ENCODE measurements at places on chromosomes 2 and 18. TPM values are rescaled to one million over a fixed set of nuclear protein-coding genes. Genes with fewer than 3 reads are reported as not detected.

- peak; percentile 85 for DNase-seq
Measured at GRCh38 chr2:64405581-64406406, 48.2 kb upstream of the LGALSL start.

DNA sequence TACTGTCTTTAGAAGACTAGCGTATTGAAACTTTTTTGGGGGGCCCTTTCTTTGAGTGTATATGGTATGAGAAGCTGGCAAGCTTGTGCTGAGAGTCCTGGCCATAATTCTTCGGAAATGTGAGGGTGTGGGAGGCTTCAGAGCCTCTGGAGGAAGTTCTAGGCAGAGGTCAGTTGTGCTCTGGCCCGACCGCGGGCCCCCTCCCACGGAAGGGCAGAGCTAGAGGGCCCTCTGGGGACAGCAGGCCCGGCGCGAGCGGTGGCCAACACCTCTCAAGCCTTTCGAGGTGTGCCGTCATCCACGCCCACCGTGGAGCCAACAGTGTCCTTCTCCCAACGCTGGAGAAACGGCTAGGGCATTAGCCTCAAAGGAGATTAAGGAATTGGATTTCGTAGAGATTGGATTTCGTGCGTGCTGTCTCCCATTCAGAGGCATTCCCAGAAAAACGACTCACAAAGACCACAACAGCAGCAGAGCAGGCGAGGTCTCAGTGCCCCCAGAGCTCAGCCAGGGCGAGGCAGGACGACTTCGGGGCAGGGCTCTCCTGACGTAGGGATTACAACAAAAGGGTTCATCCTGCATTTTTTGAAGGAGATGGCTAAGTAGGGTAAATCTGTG, 2.2 kb upstream of the MTCL1 start:
- DNase-seq, result no peak

DNA sequence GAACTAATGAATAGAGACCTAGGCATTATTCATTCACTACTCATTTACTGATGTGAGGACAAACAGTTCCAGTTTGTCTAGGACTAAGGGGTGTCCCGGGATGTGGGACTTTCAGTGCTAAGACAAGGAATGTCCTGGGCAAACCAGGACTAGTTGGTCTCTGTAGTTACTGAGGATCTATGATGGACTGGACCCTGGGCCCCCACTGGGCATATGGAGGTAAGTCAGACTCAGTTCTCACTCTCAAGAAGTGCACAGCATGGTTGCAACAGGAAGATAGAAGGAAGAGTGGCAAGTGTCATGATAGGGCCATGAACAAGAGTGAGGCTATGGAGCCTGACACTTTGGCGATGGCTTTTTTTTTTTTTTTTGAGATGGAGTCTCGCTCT, 128.2 kb downstream of the MYCN start:
- no peak for DNase-seq

GRCh38 chr2:44954889-44955592, 13.5 kb downstream of the SIX3 start:
- no peak for DNase-seq

- DNase-seq, result no peak
Measured at GRCh38 chr2:241947876-241948275, 78.3 kb downstream of the RTP5 start.

DNA sequence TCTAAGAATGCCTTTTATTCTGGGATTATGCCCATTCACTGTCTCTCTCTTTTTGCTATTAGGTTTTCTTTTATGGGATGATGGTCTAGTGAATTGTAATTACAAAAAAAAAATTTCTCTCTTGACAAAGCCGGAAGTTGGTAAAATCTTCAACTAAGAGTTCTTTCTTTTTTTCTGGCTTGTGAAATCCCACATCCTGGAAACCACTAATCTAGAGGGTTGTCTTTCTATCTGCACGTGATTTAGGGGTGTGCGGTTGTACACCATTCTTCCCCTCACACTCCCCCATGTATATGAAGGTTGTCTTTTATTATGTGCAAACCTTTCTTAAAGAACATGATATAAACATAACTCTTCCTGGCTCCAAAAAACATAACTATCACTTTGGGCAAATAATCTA, 52.0 kb downstream of the GATA6 start:
- no peak for DNase-seq

DNA sequence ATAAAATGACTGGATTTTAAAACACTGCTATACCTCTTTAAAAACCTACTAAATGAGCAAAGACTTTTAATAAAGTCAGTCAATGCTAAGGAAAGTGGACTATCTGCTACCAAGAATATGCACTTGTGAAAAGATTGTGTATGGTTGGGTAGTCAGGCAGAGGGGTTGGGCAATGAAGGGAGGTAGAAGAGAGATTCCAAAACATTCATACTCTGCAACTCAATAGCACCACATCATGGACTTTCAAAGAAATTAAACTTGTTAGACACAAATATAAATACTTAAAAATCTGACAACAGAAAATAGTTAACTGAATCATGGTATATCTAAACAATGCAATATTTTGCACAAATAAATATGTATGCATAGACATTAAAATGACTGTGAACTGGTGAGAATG, 139.9 kb upstream of the MAPRE2 start:
- no peak for DNase-seq

The HAAO gene
- total RNA-seq, result not detected

The AOX1 gene
- 18.7 TPM for total RNA-seq

GRCh38 chr2:218397463-218397819, 2.2 kb upstream of the CTDSP1 start:
- no peak for DNase-seq
